ENCODE measurements at places on chromosomes 6 and 20.

DNA sequence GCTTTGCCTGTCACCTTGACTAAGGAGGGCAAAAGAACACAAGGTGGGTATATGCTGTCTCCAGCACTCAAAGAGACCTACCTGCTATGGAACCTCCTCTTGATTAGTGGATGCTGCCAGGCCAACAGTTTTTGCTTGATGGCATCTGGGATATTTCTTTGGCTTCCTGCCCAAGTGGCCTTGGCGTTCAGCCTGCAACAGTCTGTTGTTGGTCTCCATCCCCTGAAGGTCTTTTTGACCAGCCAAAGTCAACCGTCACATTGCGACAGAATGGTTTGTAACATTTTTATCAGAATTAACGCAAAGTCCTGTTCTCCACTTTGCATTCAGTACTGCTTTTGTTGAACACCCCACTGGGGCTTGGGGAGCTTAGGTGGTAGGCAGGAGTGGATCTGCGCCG, 37.1 kb downstream of the SERPINB1 start:
- no peak for DNase-seq

GRCh38 chr6:99810295-99810694, 183.7 kb downstream of the MCHR2 start:
- no peak for DNase-seq

GRCh38 chr6:150169609-150170008, 26.8 kb downstream of the PPP1R14C start:
- no peak for DNase-seq

DNA sequence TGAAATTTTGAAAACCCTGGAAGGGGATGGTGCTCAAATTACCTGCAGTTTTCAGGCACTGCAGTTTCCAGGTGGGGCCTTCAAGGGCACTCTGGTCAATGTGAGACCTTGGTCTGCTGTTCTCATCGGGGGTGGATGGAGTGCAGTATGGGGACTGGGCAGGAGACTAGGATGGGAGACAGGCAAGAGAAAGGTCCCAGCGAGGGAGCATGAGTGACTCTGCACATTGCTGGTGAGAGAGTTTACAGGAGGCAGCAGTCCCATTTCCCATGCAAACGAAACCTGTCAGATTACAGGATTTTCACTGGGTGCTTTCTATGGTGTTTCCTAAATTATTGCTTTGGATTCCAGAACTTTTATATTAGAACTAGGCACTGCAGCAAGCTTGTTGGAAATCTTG, 73.5 kb upstream of the DTNBP1 start:
- no peak for DNase-seq

DNA sequence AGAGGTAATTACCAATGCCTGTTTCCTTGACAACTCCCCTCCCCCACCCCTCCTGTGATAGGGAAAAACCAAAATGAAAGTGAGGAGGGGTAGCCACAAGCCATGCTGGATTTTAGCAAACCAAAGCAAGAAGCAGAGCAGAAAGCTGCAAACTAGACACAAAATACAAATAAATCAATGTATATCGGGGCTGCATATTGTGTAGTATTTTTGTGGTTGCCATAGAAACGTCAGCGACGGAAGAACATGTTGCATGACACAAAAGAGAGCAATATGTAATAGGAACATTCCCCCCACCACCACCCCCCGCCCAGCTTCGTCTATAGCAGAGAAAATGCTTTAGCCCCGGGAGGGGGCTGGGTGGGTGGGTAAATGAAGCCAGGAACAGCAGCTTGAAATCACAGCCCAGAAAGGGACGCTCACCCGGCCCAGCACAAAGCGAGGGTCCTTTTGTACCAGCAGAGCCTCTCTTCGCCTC, 548 bp downstream of the AGPAT4 start:
- DNase-seq, result no peak

- no peak for DNase-seq
Observed at GRCh38 chr20:15805154-15805553, 768.1 kb downstream of the KIF16B start.
